AG08396 (cell line): ENCODE measurements at places on chromosomes 4 and X.

DNA sequence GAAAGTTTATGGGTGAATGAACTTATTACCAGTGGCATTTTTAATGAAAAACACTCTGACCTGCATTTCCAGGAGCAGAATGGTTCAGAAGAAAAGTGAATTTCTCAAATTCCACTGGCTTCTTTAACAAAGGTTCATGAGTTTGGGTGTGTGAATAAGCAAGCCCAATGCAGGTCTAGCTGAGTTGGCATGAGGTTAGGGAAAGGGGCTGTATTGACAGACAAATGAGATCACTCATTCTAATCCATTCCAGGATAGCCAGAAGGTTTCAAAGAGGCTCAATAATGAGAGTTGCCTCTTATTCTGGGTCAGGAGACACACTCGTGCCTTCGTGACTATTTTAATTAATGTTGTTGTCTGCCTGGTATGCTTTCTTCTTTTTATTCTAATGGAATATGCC, 43.7 kb upstream of the NPY2R start:
- no peak for DNase-seq

- DNase-seq = no peak
These were observed 20.3 kb upstream of the SOD3 start for GRCh38 chr4:24775032-24775605.

DNA sequence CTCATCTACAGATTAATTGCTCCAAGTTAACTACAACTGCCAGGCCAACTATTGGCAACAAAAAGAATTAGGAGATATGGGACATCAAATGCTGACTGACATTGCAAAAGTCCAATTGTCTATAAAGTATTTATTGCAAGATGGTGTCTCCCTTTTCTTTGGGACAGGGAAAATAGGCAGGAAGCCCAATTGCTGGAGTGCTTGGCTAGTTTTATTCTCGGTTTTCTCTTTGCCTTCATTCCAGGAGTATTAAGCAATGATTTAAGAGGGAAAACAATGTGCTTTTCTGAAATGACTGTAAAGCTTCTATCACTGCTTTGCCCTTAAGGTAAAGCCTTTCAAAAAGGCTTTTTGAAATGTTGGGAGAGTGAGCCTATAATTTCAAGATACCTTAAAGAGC, 62.8 kb upstream of the DIAPH2 start:
- no peak for DNase-seq

DNA sequence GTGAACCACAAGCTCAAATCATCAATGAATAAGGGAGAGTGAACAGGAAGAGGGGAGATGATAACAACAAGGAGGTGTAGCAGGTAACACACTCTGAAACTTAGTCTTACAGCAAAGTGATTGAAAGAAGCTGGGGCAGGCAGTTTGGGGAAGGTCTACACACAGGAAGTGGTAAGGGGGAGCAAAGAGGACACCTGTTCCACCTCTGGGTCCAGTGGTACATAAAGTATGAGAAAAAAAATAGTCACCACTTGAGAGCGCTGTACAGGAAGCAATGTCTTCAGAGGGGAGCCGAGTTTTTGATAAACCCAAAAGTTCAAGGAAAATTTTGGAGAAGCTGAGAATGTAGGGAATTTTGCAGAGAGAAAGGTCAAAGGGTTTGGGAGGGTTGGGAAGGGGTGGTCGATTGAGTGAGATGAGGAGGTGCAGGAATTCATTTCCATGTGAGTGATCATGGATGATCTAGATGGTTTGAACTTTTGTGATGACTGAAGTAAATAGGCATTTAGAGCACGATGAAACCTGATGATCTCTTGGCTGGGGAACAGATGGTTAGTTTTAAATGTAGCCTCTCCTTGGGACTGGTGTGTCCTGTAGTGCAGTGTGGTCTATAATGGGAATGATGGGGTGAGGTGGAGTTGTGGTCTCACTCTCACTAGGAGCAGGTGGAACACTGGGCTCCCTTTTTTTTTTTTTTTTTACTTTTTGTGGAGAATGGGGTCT, 142.0 kb downstream of the RBMX2 start:
- DNase-seq = no peak

DNA sequence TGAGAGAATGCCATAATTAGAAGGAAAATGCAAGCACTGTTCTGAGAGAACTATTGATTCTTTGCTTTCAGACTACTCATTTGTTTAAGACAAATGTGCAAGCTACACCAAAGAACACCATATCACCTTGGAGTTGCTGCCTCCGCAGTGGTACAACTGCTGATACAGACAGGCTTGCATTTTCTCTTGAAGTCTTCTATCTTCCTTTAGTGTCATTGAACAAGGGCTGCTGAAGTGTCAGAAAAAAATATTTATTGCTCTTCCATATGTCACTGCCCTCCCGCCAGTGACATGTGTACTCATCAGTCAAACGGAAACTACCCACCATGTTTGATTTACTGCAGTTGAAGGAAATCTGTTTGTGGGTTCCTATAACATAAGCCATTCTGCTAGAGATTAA, 318.3 kb upstream of the MAGEB18 start:
- DNase-seq = no peak

DNA sequence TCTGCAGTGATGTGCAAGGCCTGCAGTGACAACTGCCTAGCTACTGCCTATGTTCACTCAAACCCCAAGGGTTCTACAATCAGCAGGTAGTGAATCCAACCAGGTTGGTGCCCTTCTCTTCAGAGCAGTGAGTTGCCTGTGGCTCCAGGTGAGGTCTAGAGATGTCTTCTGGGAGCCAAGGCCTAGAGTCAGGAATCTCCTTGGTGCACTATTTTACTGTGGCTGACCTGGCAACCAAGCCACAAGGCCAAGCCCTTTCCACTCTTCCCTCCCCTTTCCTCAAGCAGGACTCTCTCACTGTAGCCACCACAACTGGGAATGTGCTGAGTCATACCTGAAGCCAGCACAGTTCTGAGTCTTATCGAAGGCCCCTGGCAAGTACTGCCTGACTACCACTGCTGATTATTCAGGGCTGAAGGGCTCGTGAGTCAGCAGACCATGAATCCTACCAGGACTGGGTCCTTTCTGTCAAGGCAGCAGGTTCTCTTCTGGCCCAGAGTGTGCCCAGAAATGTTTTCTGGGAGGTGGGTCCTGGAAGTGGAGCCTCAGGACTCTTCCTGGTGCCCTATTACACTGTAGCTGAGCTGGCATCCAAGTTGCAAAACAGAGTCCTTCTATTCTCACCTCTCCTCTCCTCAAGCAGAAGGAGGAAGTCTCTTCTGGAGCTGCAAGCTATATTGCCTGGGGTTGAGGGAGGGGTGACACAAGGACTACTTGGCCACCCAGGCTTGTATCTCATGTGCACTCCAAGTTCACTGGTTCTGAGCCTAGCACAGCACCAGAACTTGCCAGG, 111.6 kb downstream of the BTC start:
- peak; percentile 56 for DNase-seq

DNA sequence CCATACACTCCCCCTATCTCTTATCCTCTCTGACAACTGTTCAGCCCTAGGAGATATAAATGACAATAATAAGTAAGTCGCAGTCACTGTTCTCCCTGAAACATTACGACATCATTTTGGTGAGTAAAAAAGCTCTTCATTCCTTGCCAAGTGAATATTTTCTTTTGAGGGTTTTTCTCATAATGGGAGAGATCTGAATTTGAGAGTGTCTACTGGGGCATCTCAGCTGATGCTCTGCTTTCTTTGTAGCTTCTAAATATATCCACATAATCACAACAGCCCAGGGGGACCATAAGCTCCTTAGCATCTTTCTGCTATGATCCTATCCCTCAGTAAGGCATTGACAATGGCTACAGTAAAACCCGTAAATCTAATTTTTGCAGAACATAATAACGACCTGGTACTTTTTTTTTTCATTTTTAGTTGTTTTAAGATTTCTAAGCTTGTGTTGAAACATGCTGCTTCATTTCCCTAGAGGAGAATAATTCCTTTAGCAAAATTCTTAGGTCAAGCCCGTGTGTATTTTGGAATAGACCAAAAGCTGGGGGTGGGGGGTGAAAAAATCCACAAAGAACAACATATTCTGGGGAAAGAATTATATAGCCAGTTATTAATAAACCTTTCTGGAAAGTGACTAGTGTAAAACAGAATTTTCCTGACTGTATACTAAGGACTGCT, 78.1 kb upstream of the GPM6B start:
- DNase-seq = no peak

DNA sequence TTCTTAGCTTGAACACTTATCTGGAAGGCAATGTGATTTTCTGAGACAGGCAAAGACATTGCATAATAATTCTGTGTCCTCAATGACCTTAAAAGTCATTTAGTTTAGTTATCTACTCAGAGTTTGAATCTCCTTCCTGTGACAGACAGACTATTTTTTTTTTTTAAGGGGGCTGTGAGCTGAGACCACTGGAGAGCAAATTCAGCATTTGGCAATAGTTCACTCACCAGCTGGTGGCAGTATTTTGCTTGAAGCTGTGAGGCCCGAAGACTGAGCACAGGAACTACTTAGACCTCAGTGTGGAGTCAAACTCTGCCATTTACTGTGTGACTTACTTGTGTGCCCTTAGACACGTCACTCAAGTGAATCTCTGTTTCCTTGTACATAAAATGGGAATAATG, 22.9 kb upstream of the CPE start:
- DNase-seq = peak; percentile 13

- peak; percentile 38 for DNase-seq
These were observed 60.2 kb upstream of the PGAM4 start for GRCh38 chrX:78029663-78030062.

DNA sequence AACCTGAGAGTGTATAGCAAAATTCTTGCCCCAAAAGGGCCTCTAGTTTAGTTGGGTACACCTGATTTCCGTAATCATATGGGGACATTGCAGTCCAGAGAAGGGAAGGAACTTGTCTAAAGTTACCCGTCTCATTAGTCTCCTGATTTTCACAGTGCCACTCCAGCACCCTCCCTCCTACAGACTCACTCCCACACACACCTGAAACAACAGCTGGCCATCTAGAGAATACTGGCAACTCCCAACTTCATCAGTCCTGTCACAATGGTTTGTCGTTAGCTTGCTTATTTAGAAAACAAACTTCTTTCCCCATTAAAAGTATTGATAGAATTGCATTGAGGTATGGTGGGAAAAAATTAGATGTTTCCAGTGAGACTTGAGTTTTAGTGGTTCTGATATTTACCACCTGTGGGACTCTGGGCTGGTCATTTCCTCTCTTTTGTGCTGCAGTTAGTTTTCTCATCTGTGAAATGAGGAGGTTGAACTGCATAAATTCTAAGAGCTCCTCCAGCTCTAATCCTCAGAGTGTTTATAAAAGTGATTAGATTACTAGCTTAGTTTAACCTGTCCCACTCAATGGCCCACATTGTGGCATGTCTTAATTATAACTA, 1.7 kb downstream of the IL13RA1 start:
- no peak for DNase-seq

- DNase-seq = peak; percentile 71
These were observed 4.5 kb upstream of the CXCL9 start for GRCh38 chr4:76011700-76012387.

DNA sequence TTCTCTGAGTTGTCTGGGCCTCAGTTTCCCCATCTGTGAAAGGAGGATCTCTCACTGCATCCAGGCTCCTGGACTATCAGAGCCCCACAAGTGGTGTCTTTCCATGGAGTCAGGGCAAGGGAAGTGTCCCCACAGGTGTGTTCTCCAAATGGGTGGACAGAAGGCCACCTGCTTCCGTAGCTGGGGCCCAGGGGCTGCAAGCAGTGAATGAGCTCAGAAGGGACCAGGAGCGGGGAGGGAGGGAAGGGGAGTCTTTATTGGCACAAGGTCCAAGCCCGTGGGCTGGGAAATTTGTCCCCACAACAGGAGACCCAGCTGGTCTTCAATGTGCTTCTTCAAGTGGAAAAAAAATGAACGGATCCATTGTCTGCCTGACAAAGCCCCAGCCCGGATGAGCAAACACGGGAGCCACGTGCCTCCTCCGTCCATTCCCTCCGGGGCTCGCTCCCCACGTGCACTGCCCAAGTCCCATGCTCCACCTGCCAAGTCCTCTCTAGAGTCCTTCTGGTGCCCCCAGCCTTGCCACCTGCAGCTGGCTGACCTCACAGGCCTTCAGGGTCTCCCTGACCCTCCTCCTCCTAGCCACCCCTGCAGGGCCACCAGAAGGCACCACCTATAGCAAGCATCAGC, 72.0 kb downstream of the JAKMIP1 start:
- DNase-seq = no peak

DNA sequence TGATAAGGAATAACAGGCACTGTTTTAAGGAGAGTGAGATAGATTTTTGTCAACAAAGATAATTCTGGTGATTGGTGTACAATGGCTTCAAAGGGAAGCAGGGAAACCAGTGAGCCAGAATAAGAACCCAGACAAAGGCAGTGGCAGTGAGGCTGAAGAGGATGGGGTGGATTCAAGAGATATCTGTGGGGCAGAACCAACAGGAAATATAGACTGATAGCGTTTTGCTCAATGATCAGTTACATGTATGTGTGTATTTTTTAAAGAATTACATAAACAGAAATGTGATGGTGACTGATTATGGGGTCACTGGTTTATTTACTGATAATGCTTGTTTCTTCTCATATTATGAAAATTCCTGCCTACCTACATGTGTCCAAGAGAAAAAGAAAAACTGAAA, 66.4 kb downstream of the AMMECR1 start:
- DNase-seq = no peak

DNA sequence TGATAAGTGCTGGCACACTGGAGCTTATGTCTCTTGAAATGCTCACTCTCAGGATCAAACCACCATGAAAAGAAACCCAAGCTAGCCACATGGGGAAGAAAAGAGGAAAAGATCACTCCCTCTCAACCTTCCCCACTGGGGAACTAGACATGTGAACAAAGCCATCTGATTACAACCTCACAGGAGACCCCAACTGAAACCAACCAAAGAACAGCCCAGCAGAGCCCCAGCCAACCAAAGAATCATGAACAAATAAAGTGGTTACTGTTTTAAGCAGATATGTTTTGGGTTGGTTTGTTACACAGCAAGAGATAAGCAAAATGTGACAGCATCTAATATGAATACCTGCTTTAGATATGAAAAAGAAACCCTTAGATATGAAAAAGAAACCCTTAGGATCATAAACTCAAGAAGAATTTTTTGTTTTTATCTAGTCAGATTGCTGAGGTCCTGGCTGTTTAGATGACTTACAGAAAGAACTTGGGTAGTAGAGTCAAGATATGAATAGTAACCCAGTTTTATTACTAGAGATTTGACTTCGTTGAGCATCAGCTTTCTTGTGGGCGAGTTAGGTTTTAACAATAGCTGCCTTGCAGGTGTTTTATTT, 23.7 kb upstream of the TLR7 start:
- DNase-seq = no peak

DNA sequence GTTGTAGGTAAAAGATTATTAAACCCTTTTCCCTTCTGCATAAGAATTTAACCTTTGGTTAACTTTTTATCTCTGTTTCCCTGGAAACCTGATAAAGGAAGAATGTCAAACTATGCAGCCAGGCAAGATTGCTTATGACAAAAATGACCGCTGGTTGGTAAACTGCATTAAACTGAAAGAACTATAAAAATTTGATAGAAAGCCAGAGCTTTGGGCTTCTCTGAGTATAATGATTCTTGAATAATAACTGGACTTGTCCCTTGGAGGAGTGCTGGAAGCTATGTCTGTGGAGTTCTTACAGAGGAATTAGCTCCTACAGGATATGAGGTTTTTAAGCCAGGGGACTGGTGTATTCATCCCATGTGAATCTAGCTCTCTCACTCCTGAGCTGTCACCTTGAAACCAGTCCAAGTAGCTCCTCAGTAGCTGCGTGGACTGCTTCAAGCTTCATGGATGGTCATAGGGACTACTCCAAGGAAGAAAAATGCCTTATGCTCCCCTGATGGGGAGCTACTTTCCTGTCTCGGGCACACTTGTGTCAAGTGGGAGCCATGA, 52.0 kb downstream of the RASL11B start:
- peak; percentile 41 for DNase-seq
